ENCODE measurements at places on chromosomes 2 and 18. TPM values are rescaled to one million over a fixed set of nuclear protein-coding genes. Genes with fewer than 3 reads are reported as not detected.

RNF152 gene
- total RNA-seq: 4.4 TPM

CCDC195 gene
- not detected for total RNA-seq

SLC11A1 gene
- under 0.01 TPM for total RNA-seq

GREB1L gene
- total RNA-seq: 0.36 TPM

RAB27B gene
- 1.8 TPM for total RNA-seq

RAPGEF4 gene
- 11.0 TPM for total RNA-seq
